Activated CD4-positive, CD25-positive, alpha-beta regulatory T cell (primary cell): ENCODE measurements at places on chromosomes 7 and 10.

GRCh38 chr10:93079663-93080349 lies 6.1 kb downstream of the CYP26A1 start:
- no peak for DNase-seq

DNA sequence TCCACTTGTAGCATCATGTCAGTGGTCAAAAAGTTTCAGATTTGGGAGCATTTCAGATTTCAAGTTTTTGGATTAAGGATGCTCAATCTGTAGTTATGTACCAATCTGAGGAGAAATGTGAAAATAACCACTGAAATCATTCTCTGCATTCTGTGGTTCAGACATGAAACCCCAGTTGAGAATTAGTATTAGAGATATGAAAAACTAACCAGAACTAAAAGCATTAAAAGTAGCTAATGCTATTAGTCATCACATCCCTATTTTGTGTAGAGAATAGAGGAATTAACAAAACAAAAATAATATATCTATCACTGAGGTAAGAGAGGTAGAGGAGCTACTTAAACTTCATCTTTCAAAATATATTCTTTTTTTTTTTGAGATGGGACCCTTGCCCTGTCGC lies 28.0 kb downstream of the MICU1 start:
- no peak for DNase-seq

GRCh38 chr7:100799037-100799896 lies 28.1 kb downstream of the EPHB4 start:
- DNase-seq, result peak; percentile 10

GRCh38 chr10:67819768-67820204 lies 18.2 kb downstream of the DNAJC12 start:
- no peak for DNase-seq

DNA sequence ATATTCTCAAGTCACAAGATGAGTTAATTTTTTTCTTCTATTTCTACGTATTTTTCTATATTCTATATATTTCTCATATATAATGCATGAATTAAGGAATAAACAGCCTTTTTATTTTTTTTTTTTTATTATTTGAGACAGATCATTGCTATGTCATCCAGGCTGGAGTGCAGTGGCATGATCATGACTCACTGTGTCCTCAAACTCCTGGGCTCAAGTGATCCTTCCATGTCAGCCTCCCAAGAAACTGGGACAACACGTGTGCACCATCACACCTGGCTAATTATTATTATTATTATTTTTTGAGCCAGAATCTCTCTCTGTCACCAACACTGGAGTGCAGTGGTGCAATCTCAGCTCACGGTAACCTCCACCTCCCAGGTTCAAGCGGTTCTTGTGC lies 1.5 kb downstream of the CLDN12 start:
- no peak for DNase-seq

- no peak for DNase-seq
Observed at GRCh38 chr10:27611744-27612550, 107.8 kb downstream of the RAB18 start.

- DNase-seq, result no peak
Observed at GRCh38 chr7:16447876-16448275, 17.7 kb downstream of the SOSTDC1 start.

DNA sequence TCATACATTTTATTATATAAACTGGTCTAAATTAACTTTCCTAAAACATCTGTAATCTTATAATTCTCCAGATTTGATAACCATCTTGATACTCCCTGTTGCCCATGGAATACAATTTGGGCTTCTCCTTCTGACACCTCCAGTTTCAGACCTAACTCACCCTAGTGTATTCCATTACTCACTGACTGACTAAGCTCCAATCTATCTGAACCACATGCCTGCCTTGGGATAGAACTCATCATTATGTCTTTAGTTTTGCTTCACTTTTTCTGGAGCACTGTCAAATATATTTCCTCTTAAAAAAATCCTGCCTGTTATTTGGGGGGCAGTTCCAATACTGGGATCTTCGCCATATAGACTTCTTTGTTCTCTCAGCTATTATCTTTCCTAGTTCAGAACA lies 4.9 kb upstream of the FOXP2 start:
- no peak for DNase-seq

- DNase-seq, result peak; percentile 51
Observed at GRCh38 chr10:102231357-102232318, 5.5 kb downstream of the ELOVL3 start.

- no peak for DNase-seq
Observed at GRCh38 chr7:111272092-111272491, 181.2 kb downstream of the LRRN3 start.

GRCh38 chr10:23994459-23995046 lies 214.4 kb upstream of the KIAA1217 start:
- no peak for DNase-seq

- no peak for DNase-seq
Observed at GRCh38 chr7:36232971-36233550, 80.0 kb downstream of the EEPD1 start.

DNA sequence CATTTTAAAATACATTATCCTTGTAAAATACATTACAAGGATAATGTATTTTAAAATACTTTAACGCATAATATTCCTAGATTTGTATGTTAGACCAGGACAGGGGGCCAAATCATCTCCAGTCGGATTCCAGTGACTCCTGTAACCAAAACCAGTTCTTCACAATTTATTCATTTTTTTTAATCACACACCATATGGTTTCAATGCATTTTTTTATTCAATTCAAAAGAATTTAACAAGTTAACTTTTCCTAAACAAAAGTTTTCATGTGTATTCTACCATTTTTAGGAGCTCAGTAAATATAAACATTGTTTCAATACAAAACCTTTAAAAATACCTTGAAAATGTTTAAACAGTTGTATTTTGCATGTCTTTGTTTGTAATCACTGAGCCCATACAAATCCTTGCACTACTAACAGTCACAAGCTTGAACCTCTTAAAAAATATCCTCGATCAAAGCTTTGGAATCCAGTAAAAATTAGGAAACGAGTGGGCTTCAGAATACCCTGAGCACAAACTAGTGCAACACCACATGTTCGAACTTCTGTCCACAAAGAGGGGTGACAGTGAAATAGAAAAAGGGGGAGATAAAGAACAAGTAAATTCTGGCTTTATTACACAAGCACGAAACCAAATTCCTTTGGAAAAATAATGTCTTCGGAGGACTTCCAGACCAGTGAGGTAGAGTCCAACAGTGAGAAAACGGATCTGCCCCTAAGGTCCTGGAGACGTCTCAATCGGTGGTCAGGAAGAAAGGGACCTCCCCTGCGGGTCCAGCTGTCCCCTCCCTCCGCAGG lies 1.6 kb downstream of the CCDC71L start:
- no peak for DNase-seq

- no peak for DNase-seq
Observed at GRCh38 chr7:48813472-48813871, 110.9 kb upstream of the CDC14C start.

GRCh38 chr7:141074162-141074991 lies 513 bp downstream of the TMEM178B start:
- no peak for DNase-seq

DNA sequence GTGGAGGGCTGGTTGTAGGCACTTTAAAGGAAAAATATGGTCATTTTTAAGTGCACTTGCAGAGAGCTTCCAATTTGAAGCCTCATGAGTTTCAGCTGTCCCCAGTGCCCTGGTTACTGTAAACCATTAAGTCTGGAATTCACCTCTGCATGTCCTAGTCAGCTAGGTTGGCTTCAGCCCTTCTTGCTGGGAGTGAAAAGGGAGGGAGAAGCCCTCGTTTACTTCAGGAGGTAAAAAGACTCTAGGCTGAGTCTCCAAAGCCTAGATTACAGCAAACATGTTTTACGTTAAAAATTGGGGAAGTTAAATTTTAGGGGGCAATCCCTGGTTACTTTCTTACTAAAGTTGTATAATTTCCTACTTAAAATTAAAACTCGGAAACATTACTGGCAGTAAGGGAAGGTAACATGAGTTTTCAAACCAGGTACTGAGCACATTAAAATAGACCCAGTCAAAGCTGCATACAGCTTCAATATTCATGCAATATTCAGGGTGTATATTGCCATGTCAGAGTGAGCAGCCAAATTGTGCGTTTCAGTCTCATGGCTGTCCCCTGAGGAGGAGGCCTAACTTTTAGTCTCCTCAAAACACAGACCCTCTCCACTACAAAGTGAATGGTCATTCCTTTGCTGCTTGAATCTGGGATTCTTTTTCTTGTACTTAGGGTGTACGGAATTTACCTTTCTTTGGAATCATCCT lies 156.7 kb downstream of the PRKG1 start:
- DNase-seq, result no peak
